ENCODE measurements at places on chromosomes 12 and 14. TPM values are rescaled to one million over a fixed set of nuclear protein-coding genes. Genes with fewer than 3 reads are reported as not detected.

DNA sequence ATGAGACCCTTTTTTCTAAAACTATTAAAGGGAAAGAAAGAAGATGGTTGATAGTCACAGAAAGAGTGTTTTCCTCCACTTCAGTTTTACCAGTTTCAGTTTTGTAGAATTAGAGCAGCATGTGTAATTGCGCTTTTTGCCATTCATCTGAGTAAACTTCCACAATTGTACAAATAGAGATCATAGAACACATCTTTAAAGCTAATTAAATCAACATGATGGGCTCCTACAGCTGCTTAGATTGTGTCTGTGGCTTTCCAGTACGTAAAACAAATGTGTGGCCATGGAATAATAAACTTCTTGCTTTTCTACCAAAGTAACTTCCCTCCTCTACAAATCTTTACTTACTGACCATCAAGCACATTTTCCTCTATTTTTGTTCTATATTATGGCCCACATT, 84.2 kb upstream of the LRIG3 start:
- no peaks in the 10 kb centered on the region for H3K27me3 ChIP-seq
- H3K4me1 ChIP-seq, result no peaks in the 10 kb centered on the region
- H3K27ac ChIP-seq, result no peak overlapping the region
- no peak overlapping the region for H3K4me3 ChIP-seq

DNA sequence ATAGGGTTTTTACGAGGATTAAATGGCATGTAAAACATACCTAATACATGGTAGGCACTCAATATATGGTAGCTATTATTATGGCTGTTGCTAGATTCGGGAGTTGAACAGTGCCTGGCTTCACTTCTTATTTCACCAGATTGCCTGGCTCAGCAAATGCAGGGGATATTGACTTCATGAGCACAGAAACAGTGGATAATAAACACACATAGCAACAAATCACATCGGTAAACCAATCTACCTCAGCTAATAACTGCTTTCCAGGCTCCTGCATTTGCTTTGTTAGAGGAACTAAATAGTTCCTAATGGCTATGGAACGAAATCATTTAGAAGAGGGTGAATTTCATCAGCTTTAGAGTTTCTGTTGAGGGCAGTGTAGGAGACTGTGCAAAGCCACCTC, 105.2 kb upstream of the TMCC3 start:
- no peak overlapping the region for H3K4me3 ChIP-seq
- no peaks in the 10 kb centered on the region for H3K36me3 ChIP-seq
- H3K4me1 ChIP-seq, result no peaks in the 10 kb centered on the region
- no peak overlapping the region for H3K27ac ChIP-seq

DNA sequence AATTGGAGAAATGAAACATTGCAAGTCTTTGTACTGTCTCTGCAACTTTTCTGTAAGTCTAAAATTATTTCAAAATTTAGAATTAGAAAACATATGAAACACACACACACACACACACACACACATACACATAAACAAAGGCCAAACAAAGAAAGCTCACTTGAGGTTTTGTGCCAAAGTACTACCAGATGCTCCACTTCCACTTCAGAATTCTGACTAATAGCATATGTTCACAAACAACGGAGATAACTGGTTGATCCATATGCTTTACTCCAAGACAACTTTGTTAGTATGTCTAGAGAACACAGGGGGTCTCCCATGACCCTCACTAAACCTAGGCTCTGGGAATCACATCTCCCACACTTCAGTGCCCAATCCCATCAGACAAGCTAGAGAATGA, 133.8 kb upstream of the CLEC14A start:
- H3K4me1 ChIP-seq, result no peaks in the 10 kb centered on the region
- H3K27me3 ChIP-seq, result no peaks in the 10 kb centered on the region
- H3K4me3 ChIP-seq, result no peak overlapping the region
- DNase-seq, result no peak

DNA sequence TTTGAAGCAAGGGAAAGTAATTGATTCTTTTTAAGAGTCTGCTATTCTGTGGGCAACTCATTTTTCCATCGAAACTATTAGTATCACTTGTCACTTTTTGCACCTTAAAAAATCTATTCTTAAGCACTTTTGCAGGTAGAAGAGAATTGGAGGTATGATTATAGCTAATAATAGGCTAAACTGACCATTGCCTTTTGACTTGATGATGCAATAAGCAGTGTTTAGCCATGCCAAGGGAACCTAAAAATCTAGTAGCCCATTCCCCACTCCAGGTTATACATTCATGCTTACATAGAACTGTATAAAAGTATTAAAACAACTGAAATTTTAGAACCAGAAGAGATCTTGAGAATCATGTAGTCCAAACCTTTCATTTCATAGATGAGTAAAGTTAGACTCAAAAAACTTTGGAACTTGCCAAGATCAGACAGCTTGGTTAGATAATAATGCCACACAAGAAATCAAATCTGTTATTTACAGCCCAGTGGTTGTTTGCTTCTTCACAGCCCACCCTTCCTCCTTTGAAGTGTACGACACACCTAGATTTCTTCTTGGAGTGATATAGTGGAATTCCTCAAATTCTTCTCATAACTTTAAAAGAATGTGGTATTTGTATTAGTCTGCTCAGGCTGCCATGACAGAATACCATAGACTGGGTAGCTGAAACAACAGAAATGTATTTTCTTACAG, 21.7 kb upstream of the GARIN2 start:
- H3K36me3 ChIP-seq, result no peaks in the 10 kb centered on the region
- no peaks in the 10 kb centered on the region for H3K4me1 ChIP-seq
- DNase-seq, result no peak
- no peak overlapping the region for H3K27ac ChIP-seq
- no peak overlapping the region for H3K4me3 ChIP-seq

DNA sequence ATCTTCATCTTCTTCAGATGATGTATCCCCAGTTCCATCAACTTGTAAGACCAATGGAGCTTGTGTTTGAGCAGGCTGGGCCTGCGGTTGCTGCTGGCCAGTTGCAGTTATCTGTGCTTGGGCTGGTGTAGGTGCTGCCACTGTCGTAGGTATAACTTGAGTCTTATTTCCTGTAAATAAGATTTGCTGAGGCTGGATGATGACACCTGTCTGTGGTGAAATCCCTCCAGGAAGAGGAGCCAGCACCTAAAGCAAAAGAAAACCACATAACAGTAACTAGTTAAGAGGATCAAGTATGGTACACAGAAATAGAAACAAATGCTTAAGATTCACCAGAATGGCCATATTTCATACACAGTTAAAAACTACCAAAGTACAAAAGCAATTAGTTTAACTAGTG, 28.2 kb downstream of the GTF2A1 start:
- no peak for DNase-seq
- no peak overlapping the region for H3K4me3 ChIP-seq
- peak overlapping the region; percentile 25 for H3K27ac ChIP-seq
- H3K36me3 ChIP-seq, result peaks cover 13% of the 10 kb centered on the region
- H3K4me1 ChIP-seq, result peaks cover 17% of the 10 kb centered on the region

- H3K27ac ChIP-seq, result no peak overlapping the region
- H3K36me3 ChIP-seq, result no peaks in the 10 kb centered on the region
- DNase-seq, result no peak
- H3K27me3 ChIP-seq, result no peaks in the 10 kb centered on the region
- no peak overlapping the region for H3K4me3 ChIP-seq
Observed at GRCh38 chr12:63457428-63457827, 210.9 kb downstream of the DPY19L2 start.

GRCh38 chr14:52919971-52920370, 30.9 kb downstream of the FERMT2 start:
- no peak overlapping the region for H3K27ac ChIP-seq
- DNase-seq, result no peak
- H3K36me3 ChIP-seq, result no peaks in the 10 kb centered on the region
- H3K4me1 ChIP-seq, result peaks cover 20% of the 10 kb centered on the region
- no peaks in the 10 kb centered on the region for H3K27me3 ChIP-seq
- no peak overlapping the region for H3K4me3 ChIP-seq

- no peaks in the 10 kb centered on the region for H3K4me1 ChIP-seq
- no peaks in the 10 kb centered on the region for H3K27me3 ChIP-seq
- H3K4me3 ChIP-seq, result no peak overlapping the region
- DNase-seq, result no peak
- no peak overlapping the region for H3K27ac ChIP-seq
Observed at GRCh38 chr12:118164798-118165486, 29.0 kb downstream of the PEBP1 start.

DNA sequence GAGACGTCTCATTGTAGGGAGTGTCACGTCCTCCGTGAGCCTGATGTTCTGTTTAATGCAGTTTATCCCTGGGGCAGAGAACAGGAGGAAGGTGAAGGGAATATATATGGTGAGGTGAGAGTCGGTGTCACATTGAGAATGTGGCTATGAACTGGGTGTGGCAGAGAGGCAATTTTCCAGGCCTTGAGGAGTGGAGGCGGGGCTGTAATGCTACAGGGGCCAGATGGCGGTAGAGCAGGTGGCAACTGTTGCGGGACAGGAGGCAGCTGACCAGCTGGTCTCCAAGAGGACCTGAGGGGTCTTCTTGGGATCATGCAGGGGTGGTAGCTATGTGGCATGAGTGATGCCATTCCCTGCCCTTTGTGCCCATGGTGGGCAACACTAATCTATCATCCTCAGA, 59.6 kb downstream of the CACNA1C start:
- DNase-seq, result no peak
- H3K36me3 ChIP-seq, result no peaks in the 10 kb centered on the region
- no peaks in the 10 kb centered on the region for H3K27me3 ChIP-seq
- H3K4me1 ChIP-seq, result no peaks in the 10 kb centered on the region
- no peak overlapping the region for H3K4me3 ChIP-seq

P3H3 gene
- total RNA-seq, result 1.9 TPM

DBX2 gene
- not detected for total RNA-seq

KLHL33 gene
- total RNA-seq, result 0.51 TPM

SCNN1A gene
- 5.3 TPM for total RNA-seq

TSPAN8 gene
- not detected for total RNA-seq

NOS1 gene
- total RNA-seq, result not detected

AGAP2 gene
- 63.5 TPM for total RNA-seq

POTEG gene
- not detected for total RNA-seq
